ENCODE measurements at places on chromosomes 5 and 9.

DNA sequence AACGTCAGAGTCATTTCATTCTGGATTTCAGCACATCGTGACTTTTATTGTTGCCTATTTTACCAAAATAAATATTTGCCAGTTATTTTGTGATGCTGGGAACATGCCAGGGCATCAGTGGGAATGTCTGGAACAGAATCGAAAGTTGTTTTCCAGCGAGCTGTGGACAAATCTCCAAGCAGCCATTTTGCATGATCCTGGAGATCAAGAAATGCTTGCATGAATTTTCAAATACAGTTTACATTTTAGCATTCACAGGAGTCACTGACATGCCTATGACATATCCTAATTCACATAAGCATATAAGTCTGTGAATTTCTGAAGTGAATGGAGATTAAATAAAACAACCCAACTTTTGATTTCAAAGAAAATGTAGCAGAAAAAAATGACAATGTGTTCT lies 119.4 kb downstream of the VCAN start:
- no peak for DNase-seq

DNA sequence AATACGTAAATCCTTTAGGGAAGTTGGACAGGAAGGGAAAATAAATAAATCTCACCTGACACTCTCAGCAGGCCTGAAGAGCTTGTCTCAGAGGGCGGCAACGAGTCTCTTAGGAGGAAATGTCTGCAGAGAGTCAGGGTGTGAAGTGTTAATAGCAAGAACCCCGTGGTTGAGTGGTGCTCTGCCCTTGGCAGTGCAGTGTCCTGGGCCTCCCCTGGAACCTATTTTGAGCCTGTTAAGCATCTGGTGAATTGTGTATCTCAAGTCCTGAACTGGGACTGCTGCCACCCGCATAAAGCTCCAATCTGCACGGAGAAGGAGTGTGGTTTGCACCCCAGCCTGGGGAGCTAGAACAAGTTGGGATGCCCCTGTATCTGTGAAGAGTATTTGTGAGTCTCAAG lies 211.8 kb downstream of the GOLPH3 start:
- no peak for DNase-seq

DNA sequence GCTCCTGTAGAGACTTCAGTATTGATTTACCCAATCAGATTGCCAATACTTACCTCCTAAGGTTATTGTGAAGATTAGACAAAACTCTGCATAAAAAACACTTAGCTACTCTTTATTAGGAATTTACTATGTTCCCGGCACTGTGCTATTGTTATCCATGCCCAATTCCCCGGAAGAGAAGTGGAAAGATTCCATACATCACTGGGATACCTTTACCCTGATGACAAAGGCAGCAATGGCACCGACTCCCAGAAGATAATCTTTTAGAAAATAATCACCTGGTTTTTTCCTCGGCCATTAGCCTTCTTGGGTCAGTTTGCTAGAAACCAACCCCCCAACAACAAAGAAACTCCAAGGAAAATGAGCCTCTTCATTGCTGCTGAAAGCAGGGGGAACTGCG lies 226.0 kb downstream of the SNX18 start:
- DNase-seq = no peak

GRCh38 chr9:3824581-3824980 lies 298.8 kb upstream of the RFX3 start:
- no peak for DNase-seq

- DNase-seq = no peak
Measured at GRCh38 chr9:97660847-97661246, 27.2 kb downstream of the NCBP1 start.

- peak; percentile 39 for DNase-seq
Measured at GRCh38 chr9:115593587-115594091, 475.7 kb upstream of the TNC start.

GRCh38 chr9:91813176-91813795 lies 136.7 kb downstream of the ROR2 start:
- no peak for DNase-seq

Measured in SW480 (cell line).